ENCODE measurements at places on chromosomes 3 and 15.

DNA sequence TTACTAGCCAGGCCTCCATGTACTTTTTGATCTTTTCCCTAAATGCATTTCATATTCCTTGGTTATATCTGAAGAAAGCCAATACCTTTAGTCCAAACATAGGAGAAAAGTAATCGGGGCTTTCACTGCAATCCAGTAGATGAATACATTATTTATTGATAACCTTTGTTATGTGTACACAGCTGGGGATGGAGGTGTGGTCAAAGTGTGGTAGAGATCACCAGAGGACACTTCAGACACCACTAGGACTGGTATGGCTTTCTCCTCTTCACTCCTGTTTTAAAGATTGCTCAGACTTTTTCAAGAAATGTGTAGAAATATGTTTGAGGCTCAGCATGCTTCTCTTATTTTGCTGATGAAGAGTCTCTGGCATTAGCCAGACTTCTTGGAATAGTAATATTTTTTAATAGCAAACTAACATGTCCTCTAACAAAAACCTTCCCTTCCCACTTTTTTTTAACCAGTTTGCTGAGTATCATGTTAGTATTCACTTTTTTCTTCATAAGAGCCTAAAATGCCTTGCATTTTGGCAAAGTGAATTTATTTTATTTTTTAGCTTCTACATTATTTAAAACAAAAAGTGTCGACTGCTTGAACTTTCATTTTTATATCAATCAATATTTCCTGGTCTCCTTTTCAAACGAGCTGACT lies 65.6 kb upstream of the MBNL1 start:
- no peak for DNase-seq

DNA sequence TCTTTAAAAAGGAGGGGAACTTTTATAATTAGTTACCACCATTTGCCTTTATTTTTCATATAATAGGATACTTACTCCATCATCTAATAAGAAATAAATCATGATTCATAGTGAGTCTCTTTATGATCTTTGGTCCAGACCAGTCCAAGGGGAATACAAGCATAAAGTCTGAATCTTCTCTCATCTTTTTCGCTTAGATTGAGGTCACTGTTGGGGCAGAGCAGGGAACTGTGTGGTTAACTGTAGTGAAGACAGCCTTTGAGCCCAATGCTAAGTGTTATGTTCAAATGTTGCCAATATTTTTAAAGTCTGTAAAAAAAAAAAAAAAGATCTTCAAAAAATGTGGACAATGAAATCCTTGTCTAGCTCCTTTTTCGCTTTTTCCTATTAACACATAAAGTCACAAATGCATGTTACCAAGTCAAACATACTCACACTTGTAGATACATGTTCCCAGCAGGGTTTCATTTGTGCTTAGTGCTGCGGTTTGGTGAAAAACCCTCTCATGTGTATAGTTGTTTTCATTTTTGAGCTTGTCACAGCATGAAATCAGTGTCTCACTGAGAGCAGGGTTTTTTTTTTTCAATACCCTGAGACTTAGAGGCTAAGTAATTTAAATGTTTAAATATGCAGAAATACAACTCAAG lies 72.1 kb downstream of the EPHA3 start:
- peak; percentile 8 for DNase-seq

GRCh38 chr15:49887659-49888322 lies 231.2 kb downstream of the ATP8B4 start:
- no peak for DNase-seq

DNA sequence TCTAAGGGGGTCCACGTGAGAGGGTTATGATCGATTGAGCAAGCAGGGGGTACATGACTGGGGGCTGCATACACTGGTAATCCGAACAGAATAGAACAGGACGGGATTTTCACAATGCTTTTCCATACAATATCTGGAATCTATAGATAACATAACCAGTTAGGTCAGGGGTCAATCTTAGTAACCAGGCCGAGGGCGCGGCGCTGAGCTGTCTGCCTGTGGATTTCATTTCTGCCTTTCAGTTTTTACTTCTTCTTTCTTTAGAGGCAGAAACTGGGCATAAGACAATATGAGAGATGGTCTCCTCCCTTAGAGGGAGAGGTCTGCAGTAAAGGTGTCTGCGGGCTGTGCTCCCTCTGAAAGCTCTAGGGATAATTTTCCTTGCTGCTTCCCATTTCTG lies 261.3 kb downstream of the XXYLT1 start:
- no peak for DNase-seq

GRCh38 chr3:126208182-126208581 lies 27.8 kb upstream of the ALDH1L1 start:
- no peak for DNase-seq

DNA sequence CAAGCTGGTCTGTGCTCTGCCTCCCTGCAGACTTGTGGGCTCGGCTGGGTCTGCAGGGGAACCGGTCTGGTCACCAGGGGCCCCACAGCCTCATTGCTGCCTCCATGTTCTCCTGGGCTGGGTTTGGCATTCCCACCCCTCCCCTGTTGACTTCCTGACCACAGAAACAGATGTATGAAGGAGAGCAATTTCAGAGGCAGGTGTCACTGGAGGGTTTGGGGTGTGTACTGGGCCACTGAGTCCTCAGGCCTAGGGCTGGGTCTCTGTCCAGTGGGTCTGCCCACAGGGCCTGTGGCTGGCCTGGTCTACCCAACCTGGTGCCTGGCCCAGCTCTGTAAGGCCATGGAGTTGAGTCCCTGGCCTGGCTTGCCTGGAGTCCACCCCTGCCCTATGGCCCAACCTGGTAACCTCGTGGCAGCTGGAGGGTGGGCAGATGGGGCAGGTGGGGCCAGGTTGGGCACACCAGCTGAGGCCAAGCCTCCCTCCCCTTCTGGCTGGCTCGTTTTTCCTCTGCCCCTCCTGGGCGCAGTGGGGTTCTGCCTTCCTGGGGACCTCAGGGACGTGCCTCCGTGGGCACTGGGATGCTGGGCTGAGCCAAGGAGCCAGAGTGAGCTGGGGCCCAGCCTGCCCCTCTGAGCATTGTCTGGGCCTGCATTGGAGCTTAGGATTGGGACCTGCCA lies 20.8 kb downstream of the PLXNA1 start:
- DNase-seq: no peak

DNA sequence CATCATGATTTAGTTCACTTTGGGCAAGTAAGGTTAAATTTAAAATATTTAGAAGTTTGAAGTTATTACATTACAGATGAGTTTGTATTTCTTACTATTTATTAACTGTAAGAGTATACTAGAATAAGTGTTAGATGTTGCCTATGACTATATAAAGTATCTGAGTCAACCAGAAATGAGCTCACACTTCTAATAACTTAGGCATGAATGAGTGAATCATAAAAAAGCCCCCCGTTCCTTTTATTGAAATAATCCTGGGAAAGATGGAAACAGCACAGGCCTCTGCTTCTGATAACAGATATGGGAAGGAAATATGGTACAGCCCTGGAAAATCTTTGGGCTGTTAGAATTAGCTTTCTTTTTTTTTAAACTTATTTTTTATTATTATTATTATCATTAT lies 66.6 kb upstream of the TGFBR2 start:
- DNase-seq: peak; percentile 33

GRCh38 chr3:46695177-46695961 lies 1.9 kb upstream of the ALS2CL start:
- no peak for DNase-seq

DNA sequence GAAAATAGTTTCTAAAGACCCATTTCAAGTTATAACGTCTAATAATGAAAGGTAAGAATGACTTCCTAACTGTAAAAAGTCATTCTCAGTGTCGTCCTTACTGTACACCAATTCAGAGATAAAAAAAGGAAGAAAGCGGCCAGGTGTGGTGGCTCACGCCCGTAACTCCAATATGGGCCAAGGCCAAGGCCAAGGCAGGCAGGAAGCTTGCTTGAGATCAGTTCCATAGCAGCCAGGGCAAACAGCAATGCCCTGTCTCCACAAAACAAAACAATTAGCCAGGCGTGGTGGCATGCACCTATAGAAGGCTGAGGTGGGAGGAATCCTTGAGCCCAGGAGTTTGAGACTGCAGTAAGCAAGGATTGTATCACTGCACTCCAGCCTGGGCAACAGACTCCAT lies 31.9 kb downstream of the UBXN7 start:
- no peak for DNase-seq

DNA sequence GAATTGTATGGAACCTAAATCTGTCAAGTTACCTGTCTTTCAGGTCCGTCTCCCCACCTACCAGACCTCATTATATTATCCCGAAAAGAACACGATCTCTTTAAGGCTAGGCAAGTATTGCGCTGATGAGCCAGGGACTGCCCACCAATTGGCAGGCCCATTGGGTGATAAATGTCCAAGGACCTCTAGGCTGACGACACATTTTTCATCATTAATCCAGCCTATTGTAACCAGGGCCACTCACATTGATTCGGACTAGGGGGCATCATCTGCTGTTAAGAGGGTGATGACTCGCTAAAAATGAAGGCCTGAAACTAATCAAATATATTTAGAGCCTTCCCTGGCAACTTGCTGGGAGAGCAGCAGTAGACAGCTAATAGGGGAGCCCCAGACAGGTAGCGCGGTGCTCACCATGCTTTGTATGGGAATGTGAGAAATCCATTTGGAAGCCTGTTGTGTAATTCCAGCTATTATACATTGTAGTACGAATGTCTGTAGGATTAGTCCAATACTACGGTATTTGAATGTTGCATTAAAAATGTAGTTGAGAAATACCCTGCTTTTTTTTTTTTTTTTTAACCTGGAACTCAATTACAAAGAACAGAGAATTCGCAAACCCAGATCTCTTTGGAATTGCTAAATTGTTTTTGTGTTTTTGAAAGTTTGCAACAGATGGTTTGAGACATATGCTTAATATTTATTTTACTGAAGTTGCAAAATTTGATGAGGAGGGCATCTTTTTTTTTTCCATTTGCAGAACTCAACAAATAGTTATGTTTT lies 156.1 kb downstream of the ROBO2 start:
- no peak for DNase-seq

- no peak for DNase-seq
These were observed 465.1 kb upstream of the PDZRN3 start for GRCh38 chr3:74089814-74090213.

GRCh38 chr3:75232216-75232615 lies 431.9 kb upstream of the FRG2C start:
- no peak for DNase-seq

DNA sequence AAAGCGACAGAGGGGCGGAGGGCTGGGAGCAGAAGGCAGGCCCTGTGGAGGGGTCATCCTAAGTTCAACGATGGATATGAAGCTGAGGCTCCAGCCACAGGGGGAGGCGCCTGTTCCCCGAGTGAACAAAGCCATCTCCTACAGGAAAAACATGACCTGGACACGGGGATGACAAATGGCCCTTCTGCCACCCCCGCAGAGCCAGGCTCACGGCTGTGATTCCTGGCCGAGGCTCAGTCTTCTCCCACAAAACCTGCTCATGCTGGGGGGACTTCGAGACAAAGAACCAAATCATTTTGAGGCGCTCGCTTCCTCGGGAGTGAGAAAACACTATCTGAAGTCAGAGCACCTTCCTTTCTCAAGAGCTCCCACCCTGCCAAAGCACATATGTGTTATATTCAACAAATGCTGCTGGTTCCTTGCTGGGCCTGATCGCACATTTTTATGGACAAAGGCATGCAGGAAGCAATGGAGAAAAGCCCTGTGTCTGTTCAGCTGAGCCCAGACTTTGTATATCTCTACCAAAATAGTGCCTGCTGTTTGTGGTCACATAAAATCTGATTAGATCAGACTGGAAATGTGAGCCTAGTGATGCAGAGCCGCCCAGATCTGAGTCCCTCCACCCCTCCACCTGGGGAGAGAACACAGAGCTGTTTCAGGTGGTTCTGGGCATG lies 5.6 kb downstream of the RBP1 start:
- DNase-seq: peak; percentile 41

GRCh38 chr15:81253846-81254245 lies 57.2 kb downstream of the IL16 start:
- DNase-seq: no peak

GRCh38 chr3:33159981-33160380 lies 46.2 kb downstream of the CRTAP start:
- no peak for DNase-seq

DNA sequence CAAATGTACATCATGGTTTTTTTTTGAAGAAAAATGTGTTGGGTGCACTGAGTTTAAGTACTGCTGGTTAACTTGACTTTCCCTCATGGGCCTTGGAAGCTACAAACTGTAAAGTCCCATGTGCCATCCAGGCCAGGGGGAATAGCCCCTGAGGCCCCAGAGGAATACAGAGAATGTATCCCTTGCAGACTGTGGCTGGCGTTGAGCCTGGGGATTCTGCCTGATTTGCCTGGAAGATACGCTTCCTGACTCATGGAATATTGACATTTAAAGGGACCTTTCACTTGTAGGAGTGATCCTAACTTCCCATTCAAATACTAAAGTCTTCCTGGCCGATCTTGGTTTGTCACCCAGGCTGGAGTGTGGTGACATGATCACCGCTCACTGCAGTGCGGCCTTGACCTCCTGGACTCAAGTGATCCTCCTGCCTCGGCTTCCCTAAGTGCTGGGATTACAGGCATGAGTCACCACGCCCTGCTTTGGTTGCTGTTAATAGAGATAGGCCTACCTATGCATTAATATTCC lies 42.0 kb downstream of the ADAMTSL3 start:
- no peak for DNase-seq

DNA sequence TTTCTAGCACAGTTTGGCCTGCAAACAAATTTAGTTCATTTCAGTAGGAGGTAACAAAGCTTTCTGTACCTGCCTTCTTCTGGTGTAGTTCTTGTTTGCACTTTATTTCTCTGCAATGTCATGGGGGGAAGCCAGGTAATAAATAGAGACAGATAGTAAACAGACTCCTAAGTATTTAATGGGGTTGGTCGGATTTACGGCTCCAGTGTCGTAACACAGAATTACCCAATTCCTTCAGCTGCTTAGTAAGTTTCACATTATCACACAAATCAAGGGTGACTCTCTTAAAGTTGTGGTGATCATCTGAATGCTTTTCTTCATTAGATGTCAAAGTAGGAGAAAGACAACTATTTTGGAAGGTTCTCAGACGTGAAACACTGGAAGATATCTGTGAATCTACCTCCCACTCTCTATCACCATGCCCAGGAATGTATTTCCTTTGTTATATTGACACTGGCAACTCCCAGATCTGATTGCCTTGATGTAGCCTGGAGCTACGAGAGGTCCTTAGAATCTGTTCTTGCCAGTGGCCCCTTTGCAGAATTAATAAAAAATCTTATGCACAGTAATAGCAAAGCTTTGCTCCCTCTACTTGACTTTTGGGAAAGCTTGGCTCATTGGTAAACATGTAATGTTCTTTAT lies 25.0 kb upstream of the TMC3 start:
- no peak for DNase-seq

- DNase-seq: no peak
These were observed 51.9 kb downstream of the SLITRK3 start for GRCh38 chr3:165144271-165144670.

- DNase-seq: no peak
These were observed 77.7 kb upstream of the LIMD1 start for GRCh38 chr3:45516829-45517228.

GRCh38 chr15:83219026-83219425 lies 11.4 kb upstream of the HDGFL3 start:
- no peak for DNase-seq
